ENCODE measurements at places on chromosomes 4 and X.

- no peak for DNase-seq
Observed at GRCh38 chr4:25109511-25109910, 50.7 kb downstream of the SEPSECS start.

- DNase-seq, result no peak
Observed at GRCh38 chr4:98780926-98781325, 122.5 kb upstream of the TSPAN5 start.

DNA sequence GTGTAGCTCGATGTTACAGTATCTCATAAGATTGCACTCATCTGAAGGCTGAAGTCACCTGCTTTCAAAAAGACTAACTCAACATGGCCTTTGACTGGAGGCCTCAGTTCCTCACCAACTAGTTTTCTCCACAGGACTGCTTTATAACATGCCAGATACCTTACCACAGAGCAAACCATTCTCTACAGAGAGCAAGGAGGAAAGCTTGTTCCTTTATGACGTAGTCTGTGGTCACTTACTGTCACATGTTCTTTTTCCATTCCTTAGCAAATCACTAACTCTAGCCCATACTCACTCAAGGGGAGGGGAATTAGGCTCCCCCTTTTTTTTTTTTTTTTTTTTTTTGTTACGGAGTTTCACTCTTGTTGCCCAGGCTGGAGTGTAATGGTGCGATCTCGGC is 3.2 kb downstream of the THAP9 start:
- no peak for DNase-seq

GRCh38 chr4:35912174-35912573 is 332.1 kb downstream of the ARAP2 start:
- DNase-seq, result no peak

DNA sequence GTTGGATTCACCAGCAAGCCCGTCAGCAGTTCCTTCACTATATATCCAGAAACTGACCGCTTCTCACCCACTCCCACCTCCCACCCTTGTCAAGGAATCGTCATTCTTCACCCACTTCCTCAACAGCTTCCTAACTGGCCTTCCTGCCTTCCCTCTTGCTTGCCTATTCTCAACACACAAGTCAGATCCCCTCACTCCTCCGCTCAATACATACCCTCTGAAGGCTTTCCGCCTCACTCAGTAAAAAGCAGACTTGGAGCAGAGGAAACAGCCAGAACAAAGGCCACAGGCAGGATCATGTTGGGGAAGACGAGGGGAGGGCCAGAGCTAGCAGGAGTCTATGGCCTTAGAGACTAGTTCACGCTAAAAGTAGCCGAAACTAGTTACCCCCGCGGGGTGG is 23.7 kb downstream of the RWDD4 start:
- no peak for DNase-seq

All from brain microvascular endothelial cell (primary cell).